Stimulated activated CD4-positive, alpha-beta T cell treated with anti-CD3 and anti-CD28 coated beads, Interleukin-1b, Interleukin-23, amount 100 ng/mL, for 1 hour (primary cell): ENCODE measurements at places on chromosomes 12 and 14.

DNA sequence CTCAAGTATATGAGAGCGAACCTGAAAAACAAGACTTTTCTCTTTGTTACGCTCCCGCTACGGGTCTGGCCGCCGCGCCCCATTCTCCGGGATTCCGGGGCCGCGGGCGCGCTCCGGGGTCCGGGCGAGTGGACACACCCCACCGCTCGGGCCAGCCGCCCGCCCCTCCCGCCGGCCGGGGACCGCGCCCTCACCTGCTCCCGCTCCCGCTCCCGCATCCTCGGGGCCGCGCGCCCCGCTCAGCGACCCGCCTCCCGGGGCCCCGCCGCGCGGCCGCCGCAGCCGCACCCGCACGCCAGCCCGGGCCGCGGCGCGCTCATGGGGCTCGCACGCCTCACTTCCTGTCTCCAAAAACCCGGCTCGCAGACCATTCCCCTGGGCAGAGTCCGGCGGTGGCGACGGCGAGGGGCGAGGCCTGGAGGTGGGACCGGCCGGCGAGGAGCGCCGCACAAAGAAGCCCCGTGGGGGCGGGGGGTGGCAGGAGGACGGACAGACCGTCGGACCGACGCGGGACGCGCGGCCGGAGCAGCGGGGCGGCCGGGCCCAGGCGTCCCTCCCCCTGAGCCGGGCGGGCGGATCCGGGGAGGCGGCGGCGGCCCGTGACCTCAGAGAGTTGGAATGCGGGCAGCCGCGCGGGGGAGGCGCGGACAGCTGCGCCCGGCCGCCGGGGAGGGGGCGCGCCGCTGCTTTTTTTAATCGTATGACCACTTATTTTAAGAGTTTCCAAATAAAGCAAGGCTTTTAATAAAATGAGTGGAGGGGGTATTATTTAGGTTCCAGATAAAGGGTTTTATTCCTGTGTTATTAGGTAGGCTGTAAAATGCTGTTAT lies at the start of gene PTPN21:
Gene PTPN21, minus strand, starts transcription at position 551 of the 830 bp plus-strand sequence. CDS start 4,590 bp downstream, outside the sequence.
- no peak for DNase-seq

DNA sequence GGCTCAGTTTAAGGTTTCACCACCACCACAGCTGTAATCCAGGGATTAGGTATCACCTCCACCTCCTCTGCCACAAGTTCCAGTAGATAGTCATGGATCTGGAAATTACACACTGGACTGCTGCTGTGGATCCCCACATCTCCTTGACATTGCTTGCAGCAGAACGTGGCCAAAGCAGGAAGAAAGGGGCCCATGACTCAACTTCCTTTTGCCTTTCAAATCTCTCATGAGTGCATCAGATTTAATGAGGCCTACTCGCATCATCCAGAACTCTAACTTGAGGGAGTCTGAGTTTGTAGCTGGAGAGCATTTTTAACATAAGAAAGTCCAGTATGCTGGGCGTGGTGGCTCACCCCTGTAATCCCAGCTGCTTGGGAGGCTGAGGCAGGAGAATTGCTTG lies 29.2 kb upstream of the TMED10 start:
- DNase-seq = no peak

DNA sequence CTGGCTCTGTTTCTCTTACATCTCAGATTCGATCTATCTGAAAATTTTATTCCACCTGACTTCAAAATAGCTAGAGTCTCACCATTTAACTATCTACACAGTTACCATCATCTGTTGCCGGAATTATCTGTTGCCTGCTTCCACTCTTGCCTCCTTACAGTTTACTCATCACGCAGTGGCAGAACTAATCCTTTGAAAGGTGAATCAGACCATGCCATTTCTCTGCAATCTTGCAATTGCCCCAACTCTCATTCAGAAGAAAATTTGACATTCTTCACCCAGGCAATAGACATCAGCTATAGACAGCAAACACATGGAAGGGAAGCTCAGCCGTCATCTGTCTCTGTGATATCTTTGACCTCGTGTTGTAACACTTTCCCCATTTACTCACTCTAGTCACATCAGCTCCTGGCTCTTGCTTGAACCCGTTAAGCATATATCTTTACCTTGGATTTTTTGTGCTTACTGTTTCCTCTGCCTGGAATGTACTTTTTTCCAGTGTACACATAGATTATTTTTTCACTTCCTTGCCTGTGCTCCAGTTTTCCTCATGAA lies 85.5 kb downstream of the PDE3A start:
- DNase-seq = no peak

GRCh38 chr14:68949601-68949965 lies 29.5 kb downstream of the ACTN1 start:
- no peak for DNase-seq

DNA sequence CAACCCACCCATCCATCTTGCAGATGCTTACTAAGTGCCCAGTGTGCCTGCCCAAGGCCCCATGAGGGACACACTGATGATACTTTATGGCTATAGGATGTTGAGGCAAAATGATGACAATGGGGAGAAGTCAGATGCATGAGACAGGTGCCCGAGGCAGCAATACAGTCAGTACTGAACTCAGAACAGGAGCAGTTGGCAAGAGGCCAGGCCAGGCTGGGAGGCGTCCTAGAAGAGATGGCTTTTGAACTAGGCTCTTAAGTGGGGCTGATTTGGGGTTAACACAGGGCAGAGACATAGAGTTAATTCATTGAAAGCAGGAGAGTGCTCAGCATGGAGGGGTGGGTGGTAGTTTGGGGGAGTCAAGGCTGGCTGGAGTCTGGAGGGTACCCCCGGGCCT lies 15.6 kb downstream of the PLBD2 start:
- no peak for DNase-seq

DNA sequence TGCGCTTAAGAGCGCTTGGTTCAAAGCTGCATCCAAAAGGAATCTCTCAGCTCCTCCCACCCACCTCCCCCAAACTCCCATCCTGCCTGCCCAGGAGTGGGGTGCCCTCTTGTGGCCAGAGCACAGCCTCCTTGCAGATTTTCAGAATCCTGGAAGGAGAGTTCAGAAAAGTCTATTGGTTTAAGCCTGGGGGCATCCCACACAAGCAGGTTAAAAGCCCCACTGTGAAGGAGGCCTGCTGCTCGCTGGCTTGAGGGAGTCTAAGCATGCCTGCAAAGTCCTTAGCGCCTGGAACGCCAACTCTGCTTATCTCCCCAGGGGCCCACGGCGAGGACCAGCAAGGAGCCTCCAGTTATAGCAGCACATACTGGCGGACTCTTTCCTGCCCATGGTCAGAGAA lies 297.1 kb downstream of the KSR2 start:
- no peak for DNase-seq

GRCh38 chr12:79964100-79964627 lies 29.3 kb upstream of the PPP1R12A start:
- DNase-seq = no peak

DNA sequence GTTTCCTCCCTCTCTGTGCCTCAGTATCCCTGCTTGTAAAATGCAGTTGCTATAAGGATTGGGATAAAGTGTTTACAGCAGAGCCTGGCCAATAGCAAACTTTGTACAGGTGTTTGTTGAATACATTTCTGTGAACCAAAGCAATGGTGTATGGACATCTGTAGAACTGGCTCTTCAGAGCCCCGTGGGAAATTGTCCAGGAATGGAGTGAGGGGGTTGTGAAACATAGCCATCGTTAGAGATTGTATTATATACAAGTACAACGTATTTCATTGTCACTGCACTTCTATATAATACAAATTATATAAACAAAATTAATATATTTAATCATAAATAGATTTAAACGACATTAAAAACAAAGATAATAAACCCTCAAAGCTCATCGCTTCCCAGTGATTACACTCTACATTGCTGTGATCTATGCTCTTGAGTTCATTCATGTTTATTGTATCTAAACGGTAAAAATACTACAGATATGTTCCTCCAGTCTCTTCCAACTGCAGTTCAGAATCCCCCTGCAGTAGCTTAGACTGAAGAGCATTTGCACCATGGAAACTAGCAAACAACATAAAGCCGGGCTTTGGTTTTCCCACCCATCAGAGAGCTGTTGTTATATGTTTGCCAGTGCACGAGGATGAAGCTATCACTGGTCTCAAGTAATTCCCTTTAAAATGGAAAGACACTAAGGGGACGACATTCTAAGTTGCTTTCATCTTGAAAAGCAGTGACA lies 216.7 kb downstream of the TMEM132C start:
- DNase-seq = no peak

DNA sequence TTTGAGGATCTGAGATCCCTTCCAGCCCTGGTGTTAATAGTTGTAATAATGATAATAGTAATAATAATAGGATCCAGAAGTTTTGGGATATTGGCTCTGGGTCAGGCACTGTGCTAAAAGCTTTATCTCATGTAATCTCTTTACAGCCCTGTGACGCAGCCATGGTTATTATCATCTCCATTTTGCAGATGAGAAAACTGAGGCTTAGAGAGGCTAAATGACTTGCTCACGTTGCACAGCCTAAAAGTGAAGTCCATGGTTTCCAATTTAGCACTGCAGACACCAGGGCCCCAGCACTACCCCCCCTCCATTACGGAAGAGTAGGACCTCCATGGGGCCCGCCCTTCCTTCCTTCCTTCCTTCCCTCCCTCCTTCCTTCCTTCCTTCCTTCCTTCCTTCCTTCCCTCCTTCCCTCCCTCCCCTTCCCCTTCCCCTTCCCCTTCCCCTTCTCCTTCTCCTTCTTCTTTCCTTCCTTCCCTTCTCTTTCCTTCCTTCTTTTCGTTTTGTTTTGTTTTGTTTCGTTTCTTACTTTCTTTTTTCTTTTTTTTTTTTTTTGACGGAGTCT lies 14.9 kb upstream of the COX6A1 start:
- no peak for DNase-seq

DNA sequence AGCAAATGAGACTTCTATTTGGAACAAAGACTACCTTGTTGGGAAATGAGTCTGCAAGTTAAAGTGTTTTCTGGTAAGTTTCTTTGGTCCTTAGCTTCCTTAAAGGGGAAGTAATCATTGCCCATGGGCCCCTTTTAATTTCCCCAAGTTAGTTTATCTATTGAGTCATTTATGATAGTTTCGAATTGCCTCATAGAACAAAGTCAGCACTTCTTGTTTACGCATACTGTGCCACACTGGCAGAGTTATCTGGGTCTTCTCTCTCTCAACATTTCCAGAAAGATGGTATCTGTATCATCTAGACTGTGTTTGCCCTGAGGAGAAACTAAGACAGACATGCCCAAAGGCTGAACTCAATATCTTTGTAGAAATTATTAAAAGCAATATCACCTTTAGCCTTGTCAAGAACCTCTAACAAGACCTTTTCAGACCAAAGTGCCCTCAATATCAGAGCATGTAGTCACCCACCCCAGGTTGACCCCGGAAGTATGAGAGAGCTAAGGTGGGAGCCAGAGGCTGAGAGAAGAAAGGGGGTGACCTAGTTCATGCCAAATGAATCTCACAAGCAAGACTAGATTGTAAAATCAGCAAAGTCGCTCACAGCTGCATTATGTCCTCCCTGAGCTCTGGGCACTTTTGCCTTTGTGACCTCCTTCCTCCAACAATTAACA lies 40.0 kb downstream of the GPR65 start:
- no peak for DNase-seq

GRCh38 chr14:44812672-44813071 lies 149.1 kb downstream of the KLHL28 start:
- no peak for DNase-seq

DNA sequence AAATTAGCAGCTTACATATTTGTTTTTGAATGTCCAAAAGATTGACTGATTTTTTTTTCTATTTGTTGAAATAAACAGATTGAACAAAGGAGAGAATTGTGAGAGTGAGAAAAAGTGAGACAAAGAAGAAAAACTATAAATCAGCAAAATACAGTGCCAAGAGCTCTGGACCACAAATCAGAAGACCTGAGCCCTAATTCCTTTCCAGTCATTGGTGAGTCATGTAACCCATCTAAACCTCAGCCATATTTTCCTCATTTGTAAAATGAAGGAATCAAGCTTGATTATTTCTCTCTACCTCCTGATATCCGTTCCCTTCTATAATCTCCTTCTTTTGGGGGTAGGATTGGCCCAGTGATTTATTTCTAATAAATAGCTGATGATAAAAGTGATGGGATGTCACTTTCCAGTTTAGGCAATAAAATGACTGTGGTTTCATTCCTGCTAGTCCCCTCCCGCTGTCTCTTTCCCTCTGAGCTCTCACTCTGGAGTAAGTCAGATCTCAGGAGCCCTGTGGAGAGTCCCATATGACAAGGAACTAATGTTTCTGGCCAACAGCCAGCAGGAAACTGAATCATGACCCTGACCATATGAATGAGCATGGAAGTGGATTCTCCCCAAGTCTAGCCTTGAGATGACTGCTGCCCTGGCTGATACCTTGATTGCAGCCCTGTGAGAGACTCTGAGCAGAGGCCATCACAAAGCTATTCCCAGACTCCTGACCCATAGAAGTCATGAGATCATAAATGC lies 218.9 kb downstream of the ACSS3 start:
- DNase-seq = no peak

- no peak for DNase-seq
These were observed 31.1 kb downstream of the BAZ2A start for GRCh38 chr12:56599041-56599440.

DNA sequence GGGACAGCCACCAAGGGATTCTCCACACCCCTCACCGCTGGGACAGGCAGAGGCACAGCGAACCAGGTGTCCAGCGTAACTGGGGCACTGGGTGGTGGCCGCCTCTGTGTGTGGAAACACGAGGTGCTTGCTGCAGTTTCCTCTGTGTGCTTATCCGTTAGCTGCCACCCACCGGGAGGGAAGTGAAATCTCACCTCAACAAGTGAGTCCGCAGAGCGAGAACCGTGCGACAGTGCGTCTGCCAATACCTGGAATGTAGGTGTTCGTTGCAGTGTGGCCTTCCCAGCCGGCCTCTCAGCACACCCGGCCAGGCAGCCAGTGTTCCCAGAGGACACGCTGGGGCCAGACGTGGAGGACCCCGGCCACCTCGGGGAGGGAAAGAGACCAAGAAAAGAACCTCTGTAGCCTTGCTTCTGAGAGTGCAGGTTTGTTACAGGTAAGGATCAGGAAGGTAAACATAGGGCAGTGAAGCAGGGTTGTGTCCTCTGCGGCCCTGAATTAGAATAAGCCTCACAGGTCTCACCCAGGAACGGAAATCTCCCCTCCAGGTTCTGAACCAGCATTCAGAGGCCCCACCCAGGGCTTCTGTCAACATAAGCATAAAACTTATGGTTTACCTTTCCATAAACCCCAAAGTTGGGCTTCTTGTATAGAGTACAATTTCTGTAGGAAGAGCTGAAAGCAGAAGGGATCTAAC lies 1.5 kb downstream of the BCL2L14 start:
- no peak for DNase-seq

GRCh38 chr14:99668307-99669295 lies 15.5 kb upstream of the CYP46A1 start:
- DNase-seq = no peak

GRCh38 chr12:48933664-48934311 lies 8.5 kb upstream of the FKBP11 start:
- no peak for DNase-seq

DNA sequence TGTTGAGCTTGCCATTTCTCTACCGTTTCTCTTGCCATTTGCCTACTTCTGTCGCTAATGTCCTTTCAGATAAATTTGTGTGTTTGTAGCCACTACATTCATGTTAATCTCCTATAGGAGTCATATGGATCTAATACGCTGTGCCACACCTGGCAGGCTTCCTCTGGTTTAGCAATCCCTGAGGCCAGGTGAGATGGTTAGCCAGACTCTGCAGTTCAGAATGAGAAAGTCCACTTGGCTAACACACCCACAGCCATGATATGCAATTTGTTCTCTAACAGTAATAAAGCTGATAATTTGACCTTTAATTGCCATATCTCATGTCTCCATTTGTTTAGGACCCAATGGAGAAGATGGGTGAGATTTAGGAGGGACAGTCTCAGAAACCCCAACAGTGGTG lies 1261.6 kb upstream of the TMEM132C start:
- no peak for DNase-seq

- DNase-seq = no peak
These were observed 3.5 kb downstream of the ALX1 start for GRCh38 chr12:85283560-85283959.

GRCh38 chr12:65152012-65152411 lies 17.4 kb upstream of the LEMD3 start:
- no peak for DNase-seq
